ENCODE measurements at places on chromosomes 4 and X. TPM values are rescaled to one million over a fixed set of nuclear protein-coding genes. Genes with fewer than 3 reads are reported as not detected.

Gene PABPC1L2A
- not detected for total RNA-seq

DNA sequence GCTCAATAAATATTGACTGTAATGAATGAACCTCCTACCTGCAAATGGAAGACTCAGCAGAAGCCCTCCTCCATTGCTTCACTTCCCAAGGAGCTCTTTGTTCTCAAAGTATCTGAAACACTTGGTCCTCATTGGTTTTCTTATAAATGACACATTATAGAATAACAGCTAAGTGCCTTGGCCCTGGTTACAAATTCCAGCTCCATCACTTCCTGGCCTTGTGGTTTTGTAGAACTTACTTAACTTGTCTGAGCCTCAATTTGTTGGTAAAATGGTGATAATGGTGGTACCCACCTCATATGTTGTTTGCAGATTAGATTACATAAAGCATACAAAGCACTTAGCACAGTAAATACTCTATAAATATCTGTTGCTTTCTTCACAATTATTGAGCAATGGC lies 25.2 kb upstream of the SMIM20 start:
- H3K4me1 ChIP-seq: no peaks in the 10 kb centered on the region
- H3K4me3 ChIP-seq: no peak overlapping the region
- no peak overlapping the region for H3K27ac ChIP-seq
- DNase-seq: no peak

- no peak overlapping the region for H3K27ac ChIP-seq
- H3K36me3 ChIP-seq: no peaks in the 10 kb centered on the region
- no peaks in the 10 kb centered on the region for H3K27me3 ChIP-seq
These were observed 18.2 kb downstream of the MRFAP1 start for GRCh38 chr4:6658597-6659075.

- no peaks in the 10 kb centered on the region for H3K4me1 ChIP-seq
- H3K36me3 ChIP-seq: no peaks in the 10 kb centered on the region
These were observed 302.9 kb upstream of the FTHL17 start for GRCh38 chrX:31374786-31375185.

GRCh38 chrX:65642914-65643491 lies 24.5 kb upstream of the MSN start:
- H3K27ac ChIP-seq: no peak overlapping the region
- peaks cover 7% of the 10 kb centered on the region for H3K4me1 ChIP-seq
- H3K4me3 ChIP-seq: no peak overlapping the region
- DNase-seq: peak; percentile 11
- H3K27me3 ChIP-seq: no peaks in the 10 kb centered on the region

All from lung (tissue), 17 donors.